ENCODE measurements at places on chromosomes 1 and 21.

- no peak for DNase-seq
Observed at GRCh38 chr1:26945728-26946127, 14.5 kb downstream of the KDF1 start.

DNA sequence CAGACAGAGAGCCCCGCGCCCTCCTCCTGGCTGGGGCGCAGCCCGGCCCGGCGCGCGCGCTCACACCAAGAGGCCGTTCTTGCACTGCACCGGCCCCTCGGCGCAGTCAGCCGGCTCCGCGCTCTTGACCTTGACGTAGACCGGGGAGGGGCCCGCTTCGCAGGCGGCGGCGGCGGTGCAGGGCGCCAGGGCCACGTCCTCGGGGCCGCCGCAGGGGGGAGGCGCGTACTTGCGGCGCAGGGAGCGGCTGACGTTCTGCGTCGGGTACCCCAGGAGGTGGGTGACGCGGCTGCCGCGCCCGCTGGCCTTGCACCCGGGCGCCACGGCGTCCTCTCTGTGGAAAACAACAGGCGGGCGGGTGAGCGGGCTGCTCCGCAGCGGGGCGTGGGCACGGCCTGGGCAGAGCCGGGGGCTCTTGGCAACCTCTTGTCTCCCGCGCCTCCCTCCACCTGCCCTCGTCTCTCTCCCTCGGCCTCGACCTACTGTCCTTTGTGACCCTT, 7.7 kb downstream of the VSIG8 start:
- DNase-seq = peak; percentile 45

DNA sequence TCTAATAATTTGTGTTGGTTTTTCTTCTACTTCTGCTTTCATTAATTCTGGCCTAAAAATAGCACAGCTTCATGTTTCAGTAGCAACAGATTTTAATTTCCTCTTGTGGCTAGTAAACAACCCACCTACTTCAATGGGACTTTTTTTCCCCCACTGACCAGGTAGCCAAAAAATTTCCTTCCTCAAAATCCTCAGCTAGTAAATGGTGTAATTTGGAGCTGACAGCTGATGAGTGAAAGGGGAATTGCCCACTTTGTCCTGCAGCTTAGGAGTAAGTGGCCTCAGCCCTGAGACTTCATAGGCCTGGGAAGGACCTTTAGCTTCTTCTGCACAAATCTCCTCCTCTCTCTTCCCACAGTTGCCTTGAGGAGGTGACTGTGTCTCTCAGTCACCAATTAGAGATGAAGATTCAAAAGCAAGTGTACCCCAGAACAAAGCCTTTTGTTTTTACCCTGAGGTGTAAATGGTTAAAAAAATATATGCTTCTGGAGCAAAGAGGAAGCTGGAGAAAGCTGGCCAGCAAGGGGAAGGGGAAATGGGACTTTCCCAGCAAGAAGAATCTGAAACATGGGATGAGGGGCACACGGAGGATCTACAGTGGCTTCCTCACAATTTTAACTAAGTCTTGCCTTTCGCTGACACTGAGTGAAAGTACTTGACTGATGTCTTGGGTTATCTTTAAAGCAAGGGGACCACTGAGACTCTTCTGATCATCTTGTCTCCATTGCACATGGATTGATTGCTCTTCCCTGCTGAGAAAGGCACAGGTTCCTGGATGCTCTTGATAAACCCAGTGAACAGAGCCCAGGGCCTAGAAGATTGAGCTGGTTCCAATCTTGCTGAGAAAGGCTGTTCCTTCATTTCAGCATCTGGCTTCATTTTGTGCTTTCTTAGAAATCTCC, 35.8 kb upstream of the VCAM1 start:
- no peak for DNase-seq

DNA sequence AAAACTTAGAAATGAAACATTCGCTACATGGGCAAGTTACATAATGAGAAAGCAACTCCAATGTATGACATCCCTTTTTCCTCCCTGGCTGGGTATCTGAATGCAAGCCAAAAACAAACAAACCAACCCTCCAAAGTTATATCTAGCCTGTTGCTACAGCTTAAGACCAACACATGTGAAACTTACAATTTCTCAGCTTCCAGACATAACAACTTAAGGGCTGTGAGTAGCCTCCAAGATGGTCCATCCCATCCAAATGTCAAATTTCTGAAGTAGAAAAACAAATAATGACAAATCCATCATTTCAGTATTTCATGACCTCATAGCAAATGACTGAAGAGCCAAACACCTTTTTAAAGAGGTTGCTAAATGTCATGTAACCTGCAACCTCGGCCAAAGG, 19.9 kb downstream of the SETD4 start:
- DNase-seq = no peak

DNA sequence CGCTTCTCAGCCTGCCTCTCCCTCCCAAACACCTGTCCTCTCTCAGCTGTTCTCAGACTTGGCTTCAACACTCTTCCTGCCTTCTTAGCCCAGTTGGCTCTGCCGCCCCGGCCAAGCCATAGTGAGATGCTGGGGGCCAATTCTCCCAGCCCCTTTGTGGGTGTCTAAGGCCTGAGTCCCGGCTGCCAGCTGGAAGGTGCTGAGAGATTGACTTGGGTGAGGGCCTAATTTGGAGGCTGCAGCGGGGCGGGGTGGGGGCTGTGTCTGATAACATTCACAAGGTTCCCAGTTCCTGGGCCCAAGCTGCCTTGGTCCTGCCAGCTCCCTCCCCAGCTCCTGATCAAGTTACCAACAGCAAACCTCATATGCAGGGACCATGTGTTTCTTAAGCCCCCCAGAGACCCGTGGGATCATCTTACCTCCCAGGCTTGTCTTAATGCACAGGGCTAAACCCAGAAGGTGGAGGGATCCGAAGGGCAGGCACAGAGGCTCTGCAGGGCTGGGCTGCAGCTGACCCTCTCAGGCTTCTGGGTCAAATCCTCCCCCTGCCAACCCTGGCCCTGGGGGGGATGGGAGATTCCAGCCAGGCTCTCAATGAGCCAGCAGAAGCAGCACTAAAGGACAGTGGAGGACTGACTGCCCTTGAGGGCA, 9.8 kb downstream of the INKA2 start:
- DNase-seq = no peak

DNA sequence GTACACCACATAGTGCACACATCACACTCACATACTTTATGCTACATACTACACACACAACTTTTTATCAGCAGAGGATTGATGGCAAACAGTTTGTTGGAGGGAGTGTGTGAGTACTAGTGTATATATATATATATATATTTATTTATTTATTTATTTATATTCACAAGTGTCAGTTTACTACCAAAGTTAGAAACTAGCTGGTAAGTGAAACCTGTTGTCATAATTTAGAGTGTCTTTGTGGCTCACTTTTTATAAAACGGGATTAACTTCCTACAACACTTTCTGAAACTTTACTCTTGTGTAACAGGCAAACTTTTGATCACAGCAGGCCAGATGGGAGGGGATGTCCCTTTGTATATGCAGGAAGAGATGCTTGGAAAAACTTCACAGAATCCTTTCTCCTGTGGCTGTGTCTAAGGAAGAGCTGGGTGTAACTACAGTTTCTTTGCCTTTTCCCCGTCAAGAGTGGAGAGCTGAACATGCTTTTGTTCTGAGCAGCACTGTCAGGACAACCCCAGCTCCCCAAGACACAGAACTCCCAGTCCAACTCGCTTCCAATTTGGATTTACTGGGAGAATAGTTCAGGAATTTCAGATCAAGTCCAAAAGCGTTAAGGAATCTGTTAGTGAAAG, 1.9 kb upstream of the SAMD13 start:
- DNase-seq = no peak

GRCh38 chr1:97906567-97907241, 14.1 kb downstream of the DPYD start:
- DNase-seq = no peak

DNA sequence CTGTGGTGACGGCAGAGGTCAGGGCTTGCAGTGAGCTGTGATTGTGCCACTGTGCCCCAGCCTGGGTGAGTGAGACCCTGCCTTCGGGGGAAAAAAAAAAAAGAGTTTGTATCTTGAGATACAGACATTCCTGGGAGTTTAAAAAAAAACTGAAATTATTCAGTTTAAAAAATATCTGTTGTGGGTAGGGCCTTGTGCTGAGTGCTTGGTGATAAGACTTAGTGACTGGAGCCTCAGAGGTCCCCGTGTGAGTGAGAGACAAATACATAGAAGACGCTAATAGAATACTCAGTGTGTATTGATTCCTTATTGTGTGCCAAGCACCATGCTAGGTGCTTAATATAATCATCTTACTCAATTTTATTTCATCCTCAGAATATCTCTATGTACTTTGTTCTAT, 22.7 kb downstream of the DDI2 start:
- DNase-seq = no peak

DNA sequence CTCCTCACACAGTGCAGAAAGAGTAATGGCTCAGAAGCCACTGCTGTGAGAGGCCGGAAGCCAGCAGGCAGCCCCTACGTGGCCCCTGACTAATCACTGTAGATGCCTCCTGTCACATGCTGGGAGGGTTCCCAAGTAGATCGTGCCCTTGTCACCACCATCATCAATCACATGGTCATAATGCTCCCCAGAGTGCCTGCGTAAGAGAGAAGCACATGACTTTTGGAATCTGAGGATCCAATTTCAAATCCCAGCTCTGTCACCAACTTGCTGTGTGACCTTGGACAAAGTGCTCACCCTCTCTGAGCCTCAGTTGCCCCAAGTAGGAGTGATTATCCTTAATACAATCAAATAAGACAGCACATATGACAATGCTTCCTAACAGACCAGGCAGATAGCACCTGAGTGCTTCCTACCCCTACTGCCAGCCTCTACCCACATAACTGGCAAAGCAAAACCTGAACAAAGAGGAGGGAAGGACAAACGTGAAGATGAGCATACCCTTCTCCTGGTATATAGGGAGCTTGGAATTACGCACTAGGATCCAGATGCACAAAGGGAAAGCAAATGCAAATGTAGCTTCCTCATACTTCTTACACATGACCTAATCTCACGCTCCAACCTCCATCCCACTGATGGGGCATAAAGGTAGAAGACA, 65.7 kb downstream of the SDC3 start:
- no peak for DNase-seq

DNA sequence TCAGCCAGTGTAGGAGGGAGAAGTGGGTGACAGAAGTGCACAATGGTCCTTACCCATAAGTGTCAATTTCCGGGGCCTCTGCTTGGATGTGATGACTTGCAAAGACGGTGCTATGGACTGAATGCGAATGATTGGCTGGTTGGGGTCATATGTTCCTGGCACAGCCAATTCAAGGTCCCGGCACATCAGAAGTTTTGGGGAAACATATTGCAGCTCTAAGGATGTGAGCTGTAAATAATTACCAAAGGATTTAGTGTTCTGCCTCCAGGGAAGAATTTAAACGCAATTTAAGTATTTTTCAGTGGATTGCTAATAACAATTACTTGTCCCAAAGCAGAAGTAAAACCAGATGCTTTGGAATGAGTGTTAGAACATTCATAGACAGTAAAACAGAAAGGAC, 26.9 kb upstream of the EXOSC10 start:
- no peak for DNase-seq

DNA sequence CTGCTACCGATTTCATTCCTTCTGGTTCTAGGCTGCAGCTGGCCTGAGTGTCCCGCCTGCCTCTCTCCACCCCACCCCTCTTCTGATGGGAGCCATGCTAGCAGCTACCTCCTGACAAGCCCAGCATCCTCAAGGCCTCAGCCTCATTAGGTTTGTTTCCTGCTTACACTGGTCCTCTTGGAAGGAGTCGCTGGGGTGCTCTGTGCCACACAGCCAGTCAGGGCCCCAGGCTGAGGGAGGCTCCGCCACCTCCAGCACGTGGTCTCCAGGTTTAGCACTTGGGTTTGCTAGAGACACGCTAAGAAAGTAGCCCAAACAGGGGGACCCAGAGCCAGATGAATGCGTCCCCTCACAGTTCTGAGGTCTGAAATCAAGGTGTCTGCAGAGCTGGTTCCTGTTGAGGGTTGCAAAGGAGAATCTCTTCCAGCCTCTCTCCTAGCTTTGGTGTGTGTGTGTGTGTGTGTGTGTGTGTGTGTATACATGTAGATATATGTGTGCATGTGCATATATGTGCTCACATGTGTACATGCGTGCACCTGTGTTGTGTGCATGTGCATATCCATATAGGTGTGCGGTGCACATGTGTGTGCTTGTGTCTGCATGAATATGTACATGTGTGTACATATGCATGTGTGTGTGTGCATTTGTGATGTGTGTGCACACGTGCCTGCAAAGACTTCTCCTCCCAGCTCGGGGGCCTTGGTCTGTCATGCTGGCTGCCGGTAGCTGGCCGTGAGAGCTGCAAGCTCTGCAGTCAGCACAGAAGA, 301.1 kb upstream of the AJAP1 start:
- no peak for DNase-seq

DNA sequence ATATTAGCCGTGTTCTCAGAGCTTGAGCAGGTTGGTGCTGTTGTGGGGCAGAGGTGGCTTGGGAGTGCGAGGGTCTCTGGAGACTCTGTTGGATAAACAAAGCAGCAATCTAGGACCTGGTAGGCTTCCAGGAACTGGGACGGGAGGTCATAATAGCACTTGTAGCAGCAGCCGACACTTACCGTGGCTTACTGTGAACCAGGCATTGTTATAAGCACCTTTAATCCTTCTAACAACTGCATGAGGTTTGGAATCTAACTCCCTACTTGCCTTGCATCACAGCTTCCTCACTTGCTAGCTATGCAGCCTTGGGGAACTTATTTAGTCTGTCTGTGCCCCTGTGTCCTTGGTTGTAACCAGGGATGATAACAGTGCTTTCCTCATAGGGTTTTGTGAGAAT, 94.9 kb downstream of the NAV1 start:
- no peak for DNase-seq

- peak; percentile 21 for DNase-seq
Observed at GRCh38 chr1:17661546-17662157, 93.5 kb upstream of the ACTL8 start.

DNA sequence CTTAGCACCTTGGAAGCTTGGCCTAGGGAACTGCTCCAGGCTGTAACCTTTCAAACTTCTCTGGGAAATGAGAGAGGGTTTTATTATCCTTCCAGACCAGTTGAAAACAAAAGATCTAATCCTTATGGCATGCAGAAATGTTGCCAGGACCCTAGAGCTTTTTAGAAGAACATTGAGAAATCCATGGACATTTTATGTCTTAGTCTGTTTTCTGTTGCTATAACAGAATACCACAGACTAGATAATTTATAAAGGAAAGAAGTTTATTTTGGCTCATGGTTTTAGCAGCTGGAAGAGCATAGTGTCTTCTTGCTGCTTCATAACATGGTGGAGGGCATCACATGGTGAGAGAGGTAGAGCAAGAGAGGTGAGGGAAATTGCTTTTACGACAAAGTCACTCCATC, 25.8 kb downstream of the OSBPL9 start:
- DNase-seq = no peak

GRCh38 chr1:20962576-20963258, 175.6 kb upstream of the HP1BP3 start:
- DNase-seq = no peak
